ENCODE measurements at places on chromosomes 7 and 10.

DNA sequence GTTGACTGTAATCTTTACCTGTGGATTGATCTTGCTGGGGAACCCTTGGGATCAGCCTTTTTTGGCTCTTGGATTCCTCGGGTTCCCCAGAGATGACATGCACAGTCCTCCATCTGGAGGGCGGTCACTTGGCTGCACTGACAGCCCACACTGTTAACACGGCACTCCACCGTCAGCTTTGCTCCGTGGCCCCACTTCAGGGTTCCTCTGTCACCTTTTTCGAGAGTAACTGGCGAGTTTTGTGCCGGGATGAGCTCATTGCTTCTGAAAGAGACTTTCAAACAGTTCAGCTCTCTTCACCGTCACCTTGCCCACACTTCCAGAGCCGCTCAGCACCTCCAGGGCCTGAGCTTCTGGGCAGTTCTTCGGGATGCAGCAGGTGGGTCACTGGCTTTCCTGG, 42.4 kb downstream of the PROSER2 start:
- no peak for DNase-seq

DNA sequence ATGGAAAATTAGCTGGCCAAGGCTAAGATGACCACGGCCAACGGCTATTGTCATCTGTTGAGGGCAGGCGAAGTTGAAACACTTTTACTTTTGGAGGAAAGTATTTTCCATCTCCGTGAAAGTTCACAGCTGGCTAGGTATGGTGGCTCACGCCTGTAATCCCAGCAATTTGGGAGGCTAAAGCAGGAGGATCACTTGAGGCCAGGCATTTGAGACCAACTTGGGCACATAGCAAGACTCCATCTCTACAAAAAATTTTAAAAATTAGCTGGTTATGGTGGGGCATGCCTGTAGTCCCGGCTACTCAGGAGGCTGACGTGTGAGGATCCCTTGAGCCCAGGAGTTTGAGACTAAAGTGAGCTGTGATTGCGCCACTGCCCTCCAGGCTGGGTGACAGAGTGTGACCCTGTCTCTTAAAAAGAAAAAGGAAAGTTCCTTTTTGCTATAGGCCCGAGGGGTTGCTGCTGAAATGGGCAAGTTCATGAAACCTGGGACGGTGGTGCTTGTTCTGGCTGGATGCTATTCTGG, 85.5 kb upstream of the MKLN1 start:
- DNase-seq, result no peak

DNA sequence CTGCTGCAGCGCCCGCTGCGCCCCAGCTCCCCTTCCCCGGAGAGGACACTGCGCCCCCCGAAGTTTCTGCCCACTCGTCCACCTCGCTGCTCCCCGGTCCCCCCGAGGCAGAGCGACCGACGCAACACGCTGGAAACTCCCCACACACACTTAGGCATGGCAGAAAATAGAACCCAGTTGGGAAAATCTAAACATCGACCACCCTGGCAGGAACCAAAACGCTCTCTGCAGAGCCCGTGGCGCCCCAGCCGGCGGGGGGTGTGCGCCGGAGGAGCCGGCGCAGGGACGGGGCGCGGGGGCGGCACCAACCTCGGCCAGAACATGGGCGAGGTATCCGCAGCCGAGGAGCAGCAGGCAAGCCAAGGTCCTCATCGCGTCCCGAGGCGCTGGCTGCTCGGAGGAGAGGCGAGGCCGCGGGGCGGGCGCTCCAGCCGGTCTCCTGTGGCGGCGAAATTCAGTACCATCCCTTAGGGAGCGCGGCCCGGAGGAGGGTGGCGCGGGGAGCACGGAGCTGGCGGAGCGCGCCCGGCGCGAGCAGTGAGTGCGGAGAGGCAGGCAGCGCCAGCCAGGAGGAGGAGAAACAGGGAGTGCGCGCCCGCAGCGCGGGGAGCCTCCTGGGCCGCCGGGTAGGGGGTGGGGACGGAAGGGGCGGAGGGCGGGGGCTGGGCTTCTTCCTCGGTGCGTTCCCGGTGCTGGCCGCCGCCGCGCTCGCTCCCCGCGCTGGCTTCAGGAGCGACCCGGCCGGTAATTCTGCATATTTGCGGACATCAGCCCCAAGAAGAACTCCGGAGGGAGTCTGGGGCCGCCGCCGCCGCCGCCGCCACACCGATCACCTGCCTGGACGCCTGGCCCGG, 789 bp downstream of the PDGFA start:
- DNase-seq, result peak; percentile 70

- no peak for DNase-seq
These were observed 253.1 kb upstream of the IGFBP3 start for GRCh38 chr7:46174196-46174580.

DNA sequence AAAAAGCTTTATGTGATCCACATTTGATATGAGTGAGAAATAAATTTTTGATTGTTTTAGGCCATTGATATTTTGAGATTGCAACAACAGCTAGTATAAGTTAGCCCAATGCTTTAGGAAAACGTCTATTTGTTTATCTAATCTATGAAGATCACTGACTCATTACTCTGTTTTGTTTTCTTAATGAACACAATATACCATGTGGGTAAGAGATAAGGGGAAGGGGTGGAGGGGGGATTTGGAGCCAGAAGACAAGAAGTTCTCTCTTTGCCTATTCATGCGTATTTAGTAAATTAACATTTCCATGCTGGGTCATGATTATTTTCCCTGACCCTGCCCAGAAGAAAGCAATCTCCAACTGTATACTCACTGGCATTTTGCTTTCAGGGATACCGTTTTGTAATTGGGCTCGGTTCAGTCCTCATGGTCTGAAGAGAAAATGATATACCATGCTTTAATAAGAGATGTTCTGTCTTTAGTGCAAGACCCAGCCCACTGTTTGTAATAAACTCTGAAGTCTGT, 359.5 kb upstream of the NPSR1 start:
- DNase-seq, result no peak

GRCh38 chr7:5500056-5500776, 76.6 kb upstream of the TNRC18 start:
- DNase-seq, result no peak

DNA sequence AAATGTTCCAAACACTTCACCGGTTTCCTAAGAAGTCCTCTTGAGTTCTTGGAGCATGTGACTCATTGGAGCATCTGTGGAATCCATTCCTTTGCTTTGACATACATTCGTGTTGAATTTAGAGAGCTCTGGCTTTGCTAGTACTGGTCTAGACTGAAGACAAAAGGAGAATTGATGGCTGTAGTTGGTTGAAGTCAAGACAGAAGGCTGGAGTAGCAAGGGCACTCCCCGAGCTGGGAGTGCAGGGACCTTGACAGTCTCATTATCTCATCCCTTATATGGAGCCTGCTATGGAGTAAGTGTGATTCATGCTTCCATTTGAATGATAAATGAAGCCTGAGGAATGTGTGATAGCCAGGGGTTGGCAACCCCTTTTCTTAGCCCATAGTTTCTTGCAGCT, 1249.1 kb downstream of the TYW1 start:
- DNase-seq, result no peak

DNA sequence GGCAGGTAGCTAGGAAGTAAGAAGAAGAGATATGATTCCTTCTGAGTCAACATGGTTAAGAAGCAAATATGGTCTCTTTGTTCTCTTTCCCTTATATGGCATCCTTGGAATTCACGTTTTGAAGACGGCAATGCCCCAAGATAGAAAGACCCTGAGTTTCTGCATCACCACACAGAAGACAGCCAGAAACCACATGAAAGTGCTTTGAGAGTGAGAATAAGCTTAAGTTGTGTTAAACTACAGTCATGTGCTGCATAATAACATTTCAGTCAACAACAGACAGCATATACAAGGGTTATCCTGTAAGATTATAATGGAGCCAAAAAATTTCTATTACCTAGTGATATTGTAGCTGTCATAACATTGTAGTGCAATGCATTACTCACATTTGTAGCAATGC, 89.9 kb upstream of the STEAP1 start:
- no peak for DNase-seq

DNA sequence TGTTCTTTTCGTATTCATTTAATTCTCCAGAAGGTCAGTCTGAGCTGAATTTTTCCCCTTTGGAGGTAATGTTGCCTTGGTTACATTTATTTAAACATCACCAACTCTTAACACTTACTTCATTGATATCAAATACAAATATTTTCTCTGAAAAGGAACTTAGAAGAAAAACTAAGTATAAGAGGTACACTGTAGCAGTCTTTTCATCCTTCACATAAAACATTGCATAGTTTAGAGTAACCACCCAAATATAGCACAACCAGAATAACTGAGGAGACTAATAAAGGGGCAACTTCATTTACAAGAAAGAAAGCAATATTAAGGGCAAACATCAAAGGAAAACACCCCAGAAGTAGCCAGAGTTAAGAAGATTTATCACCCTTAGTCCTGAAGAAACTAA, 1115.0 kb upstream of the POT1 start:
- no peak for DNase-seq

DNA sequence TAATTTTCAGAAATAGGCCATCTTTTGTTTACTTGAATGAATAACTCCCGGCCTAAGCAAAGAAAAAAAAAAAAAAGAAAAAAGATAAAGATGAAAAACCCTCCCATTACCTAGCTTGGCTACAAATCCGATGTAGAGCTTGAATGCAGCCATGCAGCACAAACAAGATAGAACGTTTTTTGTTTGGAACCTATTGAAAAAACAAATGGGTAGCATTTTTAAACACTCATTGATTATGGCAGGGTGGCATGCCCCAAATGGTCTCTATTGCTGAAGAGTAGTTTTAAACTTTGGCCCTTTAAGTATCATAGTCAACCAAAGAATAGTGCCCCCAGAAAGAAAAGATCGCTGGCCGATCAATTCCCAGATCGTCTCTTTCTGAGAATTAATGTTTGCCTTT, 84.4 kb downstream of the VTI1A start:
- no peak for DNase-seq
